Fibroblast of skin of abdomen (primary cell): ENCODE measurements at places on chromosomes 13 and 19.

GRCh38 chr13:98054301-98054700 lies 88.6 kb upstream of the FARP1 start:
- DNase-seq, result no peak

DNA sequence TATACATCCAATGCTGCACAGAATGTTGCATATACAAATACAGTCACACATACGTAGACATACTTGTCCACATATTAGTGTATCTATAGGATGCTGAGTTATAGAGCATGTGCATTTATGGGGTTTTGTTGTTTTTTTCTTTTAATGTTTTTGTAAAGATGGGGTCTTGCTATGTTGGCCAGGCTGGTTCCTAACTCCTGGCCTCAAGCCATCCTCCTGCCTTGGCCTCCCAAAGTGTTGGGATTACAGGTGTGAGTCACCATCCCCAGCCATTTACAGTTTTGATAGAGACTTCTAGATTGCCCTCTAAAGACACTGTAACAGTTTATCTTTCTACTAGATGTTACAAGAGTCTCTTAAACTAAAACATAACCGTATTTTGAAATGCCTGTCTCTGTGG lies 14.3 kb downstream of the HNRNPUL1 start:
- no peak for DNase-seq

GRCh38 chr13:110359840-110360301 lies 52.8 kb downstream of the COL4A2 start:
- peak; percentile 55 for DNase-seq

- DNase-seq, result peak; percentile 39
Measured at GRCh38 chr13:40963927-40964326, 55.2 kb downstream of the ELF1 start.

GRCh38 chr13:42981317-42981716 lies 10.7 kb downstream of the EPSTI1 start:
- DNase-seq, result peak; percentile 95

GRCh38 chr13:43391036-43391435 lies 367.6 kb downstream of the DNAJC15 start:
- no peak for DNase-seq

DNA sequence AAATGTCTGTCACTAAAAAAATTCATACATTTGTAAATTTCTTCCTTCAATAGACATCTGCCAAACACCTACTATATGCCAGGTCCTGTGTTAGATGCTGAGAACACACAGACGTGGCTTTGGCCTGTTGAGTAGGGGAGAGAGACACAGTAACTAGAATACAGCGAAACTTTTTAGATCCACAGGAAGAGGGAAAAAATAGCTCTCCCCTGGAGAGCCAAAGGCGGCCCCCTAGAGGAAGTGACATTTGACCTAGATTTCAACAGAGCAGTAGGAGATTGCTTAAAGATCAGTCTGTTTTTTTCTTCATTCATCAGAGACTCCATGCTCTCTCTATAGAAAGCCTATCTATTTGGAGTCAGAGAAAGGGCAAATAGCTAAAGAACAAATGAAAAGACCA lies 11.3 kb downstream of the LCP1 start:
- peak; percentile 12 for DNase-seq

DNA sequence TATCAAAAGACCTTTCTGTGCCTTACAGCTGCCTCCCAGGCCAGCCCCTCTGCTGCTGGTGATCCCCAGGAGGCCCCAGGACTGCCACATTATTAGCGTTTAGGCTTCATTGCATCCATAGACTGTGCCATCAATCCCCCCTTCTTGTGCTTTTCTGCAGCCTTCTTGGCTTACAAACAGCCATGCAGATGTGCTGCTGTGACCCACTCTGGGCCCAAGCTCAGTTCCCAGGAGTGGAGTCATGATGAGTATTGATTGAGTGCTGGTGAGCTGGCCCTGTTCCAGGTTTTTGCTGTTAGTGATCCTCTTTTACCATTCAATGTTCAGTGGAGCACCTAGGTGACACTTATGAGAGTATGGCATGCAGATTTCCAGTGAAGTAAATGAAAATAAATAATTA lies 59.9 kb upstream of the SLAIN1 start:
- no peak for DNase-seq

GRCh38 chr19:29928831-29929230 lies 13.2 kb upstream of the URI1 start:
- DNase-seq, result no peak

DNA sequence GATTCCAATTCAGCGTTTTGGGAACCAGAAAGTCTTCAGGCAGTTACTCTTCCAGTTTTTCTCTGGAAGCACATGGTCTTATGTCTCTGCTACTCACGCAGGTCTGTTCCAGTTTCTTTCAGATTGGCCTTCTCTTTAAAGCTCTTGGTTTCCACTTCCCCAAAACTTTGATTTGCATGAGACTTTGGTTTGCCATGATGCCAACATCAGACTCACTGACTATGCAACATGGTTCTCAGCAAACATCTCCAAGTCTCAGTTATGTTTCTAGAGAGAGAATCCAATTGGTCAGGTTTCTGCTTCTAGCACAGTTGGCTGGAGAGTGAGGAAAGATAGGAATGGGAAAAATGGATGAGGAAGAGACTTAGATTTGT lies 3.1 kb downstream of the AKAP11 start:
- no peak for DNase-seq

GRCh38 chr19:49331616-49332055 lies 3.6 kb upstream of the CD37 start:
- DNase-seq, result peak; percentile 39

GRCh38 chr19:14138576-14139265 lies 2.3 kb upstream of the ASF1B start:
- no peak for DNase-seq

GRCh38 chr19:39941615-39942365 lies 7.4 kb upstream of the FCGBP start:
- DNase-seq, result peak; percentile 29

DNA sequence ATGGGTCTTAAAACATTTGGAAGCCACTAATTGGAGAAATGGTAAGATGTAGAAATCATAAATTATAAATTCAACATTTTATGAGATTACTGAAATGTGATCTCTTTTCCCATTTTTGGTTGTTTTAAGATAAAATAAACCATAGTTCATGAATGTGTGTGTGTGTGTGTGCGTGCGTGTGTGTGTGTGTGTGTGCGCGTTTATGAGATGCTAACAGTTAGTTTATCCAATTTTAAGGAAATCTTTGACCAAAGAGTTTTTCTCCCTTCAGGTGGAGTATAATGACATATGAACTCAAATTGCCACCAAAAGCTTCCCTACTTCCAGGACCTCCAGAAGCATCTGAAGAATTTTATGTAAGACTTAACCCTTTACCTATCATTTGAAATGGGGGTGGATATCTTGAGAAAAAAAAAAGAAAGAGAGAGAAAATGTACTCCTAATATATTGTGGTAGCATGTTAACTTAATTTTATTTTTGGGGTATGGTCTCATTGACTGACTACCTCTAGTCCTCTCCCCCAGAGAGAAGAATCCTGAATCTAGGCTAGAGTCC lies 98.1 kb upstream of the AKAP11 start:
- no peak for DNase-seq

- DNase-seq, result no peak
Measured at GRCh38 chr13:78601874-78602560, 1.3 kb downstream of the POU4F1 start.

- DNase-seq, result no peak
Measured at GRCh38 chr13:72456486-72456885, 270.9 kb downstream of the MZT1 start.

GRCh38 chr13:75414036-75414827 lies 67.7 kb downstream of the TBC1D4 start:
- DNase-seq, result no peak

DNA sequence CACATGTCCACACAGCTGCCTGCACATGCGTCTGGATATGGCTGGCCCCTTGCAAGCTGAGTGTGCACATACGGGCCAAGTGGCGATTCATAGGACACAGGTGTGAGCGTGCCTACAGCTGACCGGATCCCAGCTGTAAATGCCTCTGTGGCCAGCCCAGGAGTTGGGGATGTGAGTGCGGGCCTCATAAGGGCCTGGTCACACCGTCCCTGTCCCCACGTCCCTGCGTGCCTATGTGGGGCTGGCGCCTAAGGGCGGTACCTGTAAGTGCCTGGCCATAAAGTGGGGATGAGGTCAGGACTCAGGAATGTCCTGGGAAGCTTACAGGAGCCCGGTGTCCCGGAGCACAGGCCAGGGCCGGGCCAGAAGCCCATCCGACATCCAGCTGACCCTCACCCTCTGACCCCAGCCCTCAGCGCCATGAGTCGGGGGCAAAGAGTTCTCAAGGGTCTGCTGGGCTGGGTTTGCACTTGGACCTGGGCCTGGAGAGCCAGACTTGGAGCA lies 1.3 kb upstream of the ARHGAP45 start:
- no peak for DNase-seq

GRCh38 chr13:43170506-43170905 lies 147.1 kb downstream of the DNAJC15 start:
- DNase-seq, result no peak

- no peak for DNase-seq
Measured at GRCh38 chr19:51602189-51602854, 27.9 kb downstream of the SIGLEC5 start.

- peak; percentile 65 for DNase-seq
Measured at GRCh38 chr13:50893211-50893852, 16.3 kb upstream of the RNASEH2B start.

DNA sequence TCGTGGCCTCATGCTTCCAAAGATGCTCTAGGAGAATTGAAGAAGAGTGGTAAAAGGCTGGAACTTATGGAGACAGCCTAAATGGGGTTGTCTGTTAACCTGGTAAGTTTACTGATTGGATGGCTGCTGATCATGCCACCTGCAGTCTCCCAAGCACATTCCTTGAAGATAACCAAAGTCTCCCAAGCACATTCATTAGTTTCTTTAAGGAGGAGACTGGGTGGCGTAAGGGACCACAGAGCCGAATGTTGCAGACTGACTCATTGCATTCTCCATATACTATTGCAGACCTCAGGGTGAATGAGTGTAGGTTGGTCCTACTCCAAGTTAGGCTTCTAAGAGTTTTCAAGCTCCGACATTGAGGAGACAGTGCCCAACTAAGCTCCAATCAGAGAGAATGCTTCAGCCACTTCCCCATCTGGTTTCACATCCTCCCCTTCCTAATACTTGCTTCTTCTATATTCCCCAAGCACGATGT lies at the start of gene IGFL3:
IGFL3 (minus strand) TSS at position 51 of the 478 bp plus-strand sequence; CDS start at position 12, 39 bp downstream.
- DNase-seq, result peak; percentile 55

GRCh38 chr13:93345024-93345423 lies 118.4 kb downstream of the GPC6 start:
- no peak for DNase-seq

DNA sequence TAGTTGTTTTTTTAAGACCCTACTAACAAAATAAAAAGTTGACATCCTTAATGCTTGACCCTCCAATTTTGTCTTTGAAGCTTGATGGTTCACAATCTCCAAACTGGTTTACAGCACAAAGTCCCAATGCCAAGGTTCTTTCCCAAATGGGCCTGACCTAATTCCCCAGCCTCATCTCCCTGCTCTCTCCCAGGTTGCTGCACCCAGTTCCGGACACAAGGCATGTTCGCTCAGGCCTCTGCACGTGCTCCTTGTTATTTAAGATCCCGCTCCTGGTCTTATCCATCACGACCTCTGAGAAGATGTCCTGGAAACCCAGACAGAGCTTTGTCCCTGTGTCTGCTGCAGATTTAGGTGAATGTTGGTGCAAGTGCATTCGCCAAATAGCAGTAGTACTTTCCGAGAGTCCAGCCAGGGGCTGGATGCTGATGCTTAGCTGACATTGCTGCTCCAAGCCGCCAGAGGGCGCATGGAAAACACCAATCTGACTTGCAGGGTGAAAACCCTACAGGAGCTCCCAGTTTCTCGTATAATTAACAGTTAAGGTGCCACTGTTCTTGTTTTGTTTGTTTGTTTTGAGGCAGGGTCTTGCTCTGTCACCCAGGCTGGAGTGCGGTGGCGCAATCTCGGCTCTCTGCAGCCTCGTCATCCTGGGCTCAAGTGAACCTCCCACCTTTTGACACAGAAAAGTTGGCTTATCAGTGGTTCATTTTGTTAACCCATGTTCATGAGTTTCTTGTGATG lies 18.5 kb downstream of the LYPD3 start:
- peak; percentile 66 for DNase-seq

GRCh38 chr19:58274771-58275201 lies 4.0 kb upstream of the ZNF8 start:
- DNase-seq, result no peak

DNA sequence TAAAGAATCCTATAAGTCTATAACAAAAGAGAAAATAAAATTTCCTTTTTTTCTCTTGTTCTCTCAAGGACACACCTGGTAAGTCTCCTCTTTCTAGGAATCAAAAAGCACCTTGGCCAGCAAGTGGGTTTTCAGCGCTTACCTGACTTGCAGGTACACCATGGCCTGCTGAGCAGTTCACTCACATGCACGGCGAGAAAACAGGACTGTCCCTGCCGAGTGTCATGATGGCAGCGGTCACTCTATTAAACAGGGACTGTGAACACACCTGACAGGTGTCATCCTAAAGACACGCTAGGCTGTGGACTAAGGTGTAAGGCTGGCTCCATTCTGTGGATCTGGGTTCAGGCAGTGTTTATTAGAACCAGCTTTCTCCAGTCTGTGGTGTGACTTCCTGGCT lies 170.2 kb downstream of the TEX29 start:
- DNase-seq, result no peak

DNA sequence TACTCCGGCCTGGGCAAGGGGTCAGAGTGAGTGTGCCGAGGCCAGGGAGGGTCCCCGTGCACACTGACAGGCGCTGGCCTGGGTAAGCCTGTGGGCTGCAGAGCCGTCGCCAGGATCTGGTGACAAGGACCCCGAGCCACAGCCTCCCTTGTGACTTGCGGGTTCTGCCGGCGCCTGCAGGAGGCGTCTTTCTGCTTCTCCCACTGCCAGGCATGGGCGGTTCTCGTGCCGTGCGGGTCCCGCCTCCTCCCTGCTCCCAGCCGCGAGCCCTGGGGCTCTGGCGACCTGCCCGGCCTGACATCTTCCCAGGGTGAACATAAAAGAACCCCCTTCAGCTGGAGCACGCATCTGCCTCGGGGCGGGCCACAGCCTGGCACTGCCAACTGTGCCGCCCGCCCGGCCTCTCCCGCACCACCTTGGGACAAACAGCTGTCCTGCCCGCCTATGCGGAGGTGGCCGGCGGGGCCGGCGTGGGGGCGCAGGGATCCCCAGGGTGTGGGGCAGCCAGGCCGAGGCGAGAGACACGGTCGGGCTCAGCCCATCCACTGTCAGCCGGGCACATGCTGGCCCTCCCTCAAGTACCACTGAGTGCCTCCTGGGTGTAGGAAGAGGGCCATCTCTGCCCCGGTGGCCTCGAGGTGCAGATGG lies 1.5 kb upstream of the HCN2 start:
- DNase-seq, result peak; percentile 71

DNA sequence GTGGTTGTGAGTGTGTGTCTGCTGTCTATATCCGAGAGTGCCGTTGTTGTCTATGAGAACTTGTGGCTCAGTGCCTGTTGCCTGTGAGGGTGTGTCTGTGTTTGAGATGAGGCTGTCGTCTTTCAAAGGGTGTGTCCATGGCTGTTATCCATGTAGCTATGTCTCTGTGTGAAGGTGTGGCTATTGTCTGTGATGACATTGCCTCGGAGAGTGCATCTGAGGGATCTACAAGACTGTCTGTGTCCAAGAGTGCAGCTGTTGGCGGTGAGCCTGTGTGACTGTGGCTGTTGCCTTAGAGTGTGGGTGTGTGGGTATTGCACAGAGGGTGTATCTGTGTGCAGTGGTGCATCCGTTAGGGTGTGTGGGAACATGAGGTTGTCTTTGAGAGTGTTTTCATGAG lies 4.9 kb downstream of the NUMBL start:
- no peak for DNase-seq
